ENCODE measurements at places on chromosomes 2 and 18. TPM values are rescaled to one million over a fixed set of nuclear protein-coding genes. Genes with fewer than 3 reads are reported as not detected.

The PLGLB2 gene
- total RNA-seq = 1.6 TPM

The CCDC68 gene
- 9.1 TPM for total RNA-seq

The ZNF2 gene
- total RNA-seq = 7.8 TPM

GRCh38 chr2:190930411-190930810 is 49.8 kb downstream of the GLS start:
- DNase-seq = no peak

GRCh38 chr2:153197402-153198386 is 280.9 kb downstream of the RPRM start:
- no peak for DNase-seq

DNA sequence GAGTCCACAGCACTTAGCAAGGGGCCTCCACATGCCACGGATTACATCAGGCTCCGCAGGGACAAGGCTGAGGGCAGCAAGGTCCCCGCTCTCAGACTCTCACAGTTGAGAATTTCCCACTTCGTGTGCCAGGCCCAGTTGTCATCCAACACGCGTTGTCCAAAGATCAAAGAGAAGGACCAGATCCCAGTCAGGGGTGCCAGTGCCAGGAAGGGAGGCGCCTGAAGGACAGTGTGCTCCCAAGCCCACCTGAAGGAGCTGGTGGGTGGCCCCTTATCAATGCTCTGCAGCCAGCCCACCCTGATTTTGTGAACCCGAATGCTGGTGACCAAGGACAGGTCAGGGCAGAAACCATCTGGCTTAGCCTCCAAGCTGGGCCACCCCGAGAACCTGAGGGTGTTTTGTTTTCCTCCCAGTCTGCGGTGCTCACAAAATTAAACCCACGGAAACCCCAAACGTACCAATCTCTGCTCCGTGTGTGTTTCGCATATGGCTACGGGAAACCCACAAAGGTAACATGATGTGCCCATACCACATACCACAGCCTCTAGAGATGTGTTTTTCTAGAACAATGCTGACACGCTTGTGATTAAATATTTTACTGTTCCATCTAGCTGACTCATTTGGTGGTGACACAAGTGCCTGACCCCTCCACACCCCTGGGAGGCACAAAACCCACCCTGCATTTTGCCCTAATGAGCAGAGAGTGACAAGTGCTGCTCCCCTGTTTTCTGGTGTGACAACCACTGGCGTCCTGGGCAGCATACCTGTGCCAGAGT is 24.5 kb downstream of the CRACDL start:
- DNase-seq = no peak

DNA sequence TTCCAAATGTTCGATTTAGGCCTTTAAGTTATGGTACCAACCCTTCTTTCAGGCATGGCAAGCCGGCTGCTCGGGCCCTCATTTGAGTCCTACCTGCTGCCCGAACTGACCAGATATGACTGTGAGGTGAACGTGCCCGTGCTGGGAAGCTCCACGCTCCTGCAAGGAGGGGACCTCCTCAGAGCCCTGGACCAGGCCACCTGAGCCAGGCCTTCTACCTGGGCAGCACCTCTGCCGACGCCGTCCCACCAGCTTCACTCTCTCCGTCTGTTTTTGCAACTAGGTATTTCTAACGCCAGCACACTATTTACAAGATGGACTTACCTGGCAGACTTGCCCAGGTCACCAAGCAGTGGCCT is 87.2 kb downstream of the EPAS1 start:
- no peak for DNase-seq

- DNase-seq = no peak
These were observed 112.3 kb downstream of the ARHGAP15 start for GRCh38 chr2:143241403-143242088.

- DNase-seq = peak; percentile 72
These were observed 1.2 kb downstream of the ST3GAL5 start for GRCh38 chr2:85887566-85888019.

GRCh38 chr2:53787614-53788289 is 908 bp downstream of the ERLEC1 start:
- peak; percentile 42 for DNase-seq

DNA sequence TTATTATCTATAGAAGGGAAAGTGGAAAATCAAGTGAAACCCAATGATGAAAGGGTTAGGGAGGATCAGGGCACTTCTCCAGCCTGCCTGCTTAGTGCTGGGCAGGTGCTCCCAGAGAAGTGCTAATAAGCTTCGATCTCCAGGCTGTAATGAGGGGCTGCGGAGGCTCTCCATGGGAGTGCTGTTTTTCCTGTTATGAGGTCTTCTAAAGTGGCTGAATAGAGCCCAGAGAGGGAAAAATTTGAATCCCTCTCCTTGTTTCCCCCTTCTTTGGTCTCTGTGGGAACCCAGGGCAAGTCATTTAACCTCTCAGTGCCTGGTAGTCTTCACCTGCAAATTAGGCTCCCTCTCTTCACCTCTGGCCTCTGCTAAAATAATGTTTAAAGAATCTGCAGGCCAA is 351.7 kb upstream of the DCC start:
- DNase-seq = no peak
